ENCODE measurements at places on chromosomes 4 and X.

GRCh38 chrX:78725287-78725686 lies 22.2 kb upstream of the LPAR4 start:
- no peak for DNase-seq

GRCh38 chr4:152164561-152164960 lies 371.3 kb downstream of the FBXW7 start:
- DNase-seq: peak; percentile 8

DNA sequence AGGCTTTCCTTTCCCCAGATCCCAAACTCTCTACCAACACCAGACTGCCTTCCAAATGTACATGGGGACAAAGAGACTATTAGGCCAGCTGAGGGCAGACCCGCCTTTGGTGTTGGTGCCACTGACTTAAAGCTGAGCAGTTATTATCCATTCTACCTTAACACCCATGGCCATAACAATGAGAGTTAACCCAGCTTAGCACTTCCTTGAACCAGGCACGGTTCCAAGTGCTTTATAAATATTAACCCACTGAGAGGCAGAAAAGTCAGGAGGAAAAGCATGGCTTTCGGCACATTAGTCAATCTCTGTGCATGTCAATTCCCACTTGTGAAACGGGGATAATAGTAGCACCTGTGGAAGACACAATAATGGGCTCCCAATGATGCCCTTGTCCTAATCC lies 243.1 kb upstream of the ANXA3 start:
- DNase-seq: no peak

- DNase-seq: peak; percentile 59
Measured at GRCh38 chr4:61149278-61149677, 50.8 kb upstream of the ADGRL3 start.

DNA sequence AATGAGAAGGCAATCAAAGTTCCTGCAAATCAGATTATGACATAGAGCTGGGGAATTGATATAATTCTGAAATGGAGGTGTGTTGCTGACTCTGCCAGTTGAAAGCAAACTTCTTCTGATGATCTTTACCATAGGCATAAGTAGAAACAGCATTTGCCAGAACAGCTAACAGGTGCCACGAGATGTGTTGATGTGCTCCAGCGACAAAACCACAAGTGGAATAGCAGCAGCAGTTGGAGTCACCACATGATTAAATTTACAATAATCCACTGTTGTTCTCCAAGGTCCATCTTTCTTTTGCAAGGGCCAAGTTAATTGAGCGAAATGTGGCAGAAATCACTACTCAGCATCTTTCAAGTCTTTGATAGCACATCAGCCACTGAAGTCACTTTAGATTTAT lies 3.7 kb upstream of the OSTC start:
- DNase-seq: no peak

DNA sequence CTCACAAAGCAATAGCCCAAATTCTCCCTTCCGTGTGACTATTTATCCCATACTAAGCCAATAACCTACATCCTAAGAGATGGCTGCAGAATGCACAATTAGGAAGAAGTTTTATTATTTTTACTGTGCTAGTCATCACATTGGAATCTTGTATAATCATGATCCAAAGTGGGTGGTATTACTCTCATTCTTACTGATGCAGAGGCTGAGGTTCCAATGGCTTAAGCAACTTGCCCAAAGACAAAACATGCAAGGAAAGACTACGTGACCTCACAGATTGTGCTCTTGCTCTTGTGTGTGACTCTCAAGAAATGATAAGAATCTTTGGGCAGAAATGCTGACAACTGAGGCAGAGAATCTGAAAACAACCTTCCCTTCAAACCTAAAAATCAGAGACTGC lies 212.2 kb downstream of the LDB2 start:
- no peak for DNase-seq

- no peak for DNase-seq
Measured at GRCh38 chrX:69093960-69094871, 71.0 kb downstream of the PJA1 start.

- peak; percentile 70 for DNase-seq
Measured at GRCh38 chr4:128454281-128454871, 166.8 kb upstream of the PGRMC2 start.

DNA sequence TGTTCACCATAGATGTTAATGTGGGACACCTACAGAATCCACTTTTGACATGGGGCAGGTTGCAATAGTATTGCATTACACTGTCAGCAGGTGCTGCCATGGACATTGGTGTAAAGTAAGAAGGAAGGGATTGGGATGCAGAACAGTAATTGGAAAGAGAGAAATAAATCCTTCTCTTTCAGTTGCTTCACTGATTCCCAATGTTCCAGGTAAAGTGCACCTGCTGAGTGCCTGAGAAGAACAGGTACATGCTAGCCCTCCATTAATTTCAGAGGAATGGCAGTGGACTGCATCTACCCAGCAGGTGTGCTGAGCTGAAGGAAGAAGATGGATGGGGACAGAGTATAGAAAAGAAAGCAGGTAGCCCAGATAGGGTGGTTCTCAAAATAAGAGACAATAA lies 248.5 kb downstream of the TENM3 start:
- no peak for DNase-seq

- DNase-seq: peak; percentile 83
Measured at GRCh38 chr4:84597450-84597849, 14.5 kb downstream of the CDS1 start.

DNA sequence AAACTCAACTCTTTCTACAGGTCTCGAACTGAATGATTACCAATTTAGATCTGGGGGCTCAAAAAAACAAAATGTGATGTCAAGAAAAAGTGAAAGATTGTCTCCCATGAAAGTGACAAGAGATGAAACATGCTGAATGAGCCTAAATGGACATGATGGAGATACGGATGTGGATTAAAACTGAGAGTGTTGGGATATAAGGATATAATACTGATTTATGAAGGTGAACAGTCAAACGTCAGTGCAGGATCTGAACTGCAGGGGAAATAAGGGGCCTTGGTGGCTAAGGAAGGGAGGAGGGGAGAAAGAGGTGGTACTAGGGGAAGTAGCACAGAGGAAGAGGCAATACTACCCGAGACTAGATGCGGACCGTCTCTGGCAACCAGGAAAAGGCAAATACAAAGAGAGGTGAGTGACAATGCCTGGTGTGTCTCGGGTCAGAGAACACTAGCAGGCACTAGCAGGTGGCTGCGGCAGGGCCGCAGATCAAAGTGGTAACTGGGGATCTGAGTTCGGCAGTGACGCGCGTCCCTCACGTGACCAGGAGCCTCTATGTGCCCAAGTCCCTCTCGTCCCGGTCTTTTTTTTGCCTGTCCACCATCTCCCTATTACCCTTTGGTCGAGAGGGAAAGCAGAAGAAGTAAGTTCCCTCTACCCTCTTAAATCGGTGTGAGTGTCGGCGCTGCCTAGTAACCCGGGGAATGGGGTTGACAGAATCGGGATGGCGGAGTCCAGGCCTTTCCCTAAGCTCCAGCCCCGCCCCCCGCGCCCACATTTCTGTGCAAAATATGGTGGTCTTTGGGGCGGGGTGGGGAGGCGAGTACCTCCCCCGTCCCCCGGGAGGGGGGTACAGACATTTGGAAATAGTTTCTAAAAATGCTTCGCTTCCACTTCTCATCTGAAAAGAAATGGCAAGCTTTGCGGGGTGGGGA lies at the start of gene TCEAL1:
TCEAL1 (plus strand) TSS at position 590 of the 932 bp plus-strand sequence. CDS start 942 bp downstream, outside the sequence.
- no peak for DNase-seq
